Stimulated activated CD8-positive, alpha-beta memory T cell treated with anti-CD3 and anti-CD28 coated beads, Interleukin-15, amount 100 ng/mL, for 24 hours (primary cell): ENCODE measurements at places on chromosomes 3 and 15.
A peak's percentile ranks its signal among the peaks of the same experiment; 100 is the strongest.

GRCh38 chr3:122023335-122023910, 1.4 kb upstream of the ILDR1 start:
- DNase-seq: no peak

GRCh38 chr15:94467034-94467433, 235.7 kb downstream of the MCTP2 start:
- DNase-seq: no peak

DNA sequence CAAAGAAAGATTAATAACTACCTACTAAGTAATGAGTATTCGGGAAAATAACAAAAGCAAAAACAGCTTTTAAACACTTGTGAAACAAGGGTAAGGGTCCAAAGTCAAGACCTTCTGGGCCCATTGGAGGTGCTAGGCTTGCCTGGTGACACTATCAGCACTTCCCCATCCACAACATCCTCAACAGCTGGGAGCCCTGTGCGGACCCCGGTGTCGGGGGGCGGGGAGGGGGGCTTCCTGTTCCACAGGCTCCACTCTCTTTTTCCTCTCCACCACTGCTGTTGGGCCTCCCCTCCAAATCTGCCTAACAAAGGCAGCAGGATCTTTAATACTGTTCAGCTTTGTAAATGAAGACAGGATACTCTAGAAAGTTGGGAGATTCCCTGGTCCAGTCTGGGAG, 21.6 kb downstream of the NGRN start:
- no peak for DNase-seq

DNA sequence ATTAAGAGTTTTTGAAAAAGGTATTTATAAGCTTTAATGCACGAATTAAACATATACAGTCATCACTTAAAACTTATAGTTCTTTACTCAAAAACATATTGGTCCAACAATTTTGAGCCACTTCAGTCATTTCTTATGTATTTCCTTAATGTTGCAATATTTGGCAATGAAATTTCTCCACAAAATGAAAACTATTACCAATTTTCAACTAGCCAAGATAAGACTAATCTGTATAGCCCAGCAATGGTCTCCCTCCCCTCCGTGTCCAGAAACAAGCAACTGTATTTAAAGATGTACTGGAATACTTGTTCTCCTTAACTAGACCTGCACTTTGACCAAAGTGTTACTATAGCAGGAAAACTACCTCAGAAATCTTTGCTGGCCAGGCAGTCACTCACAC, 9.2 kb downstream of the ARF4 start:
- DNase-seq: no peak

- DNase-seq: no peak
Observed at GRCh38 chr3:61872077-61872706, 310.8 kb downstream of the PTPRG start.

DNA sequence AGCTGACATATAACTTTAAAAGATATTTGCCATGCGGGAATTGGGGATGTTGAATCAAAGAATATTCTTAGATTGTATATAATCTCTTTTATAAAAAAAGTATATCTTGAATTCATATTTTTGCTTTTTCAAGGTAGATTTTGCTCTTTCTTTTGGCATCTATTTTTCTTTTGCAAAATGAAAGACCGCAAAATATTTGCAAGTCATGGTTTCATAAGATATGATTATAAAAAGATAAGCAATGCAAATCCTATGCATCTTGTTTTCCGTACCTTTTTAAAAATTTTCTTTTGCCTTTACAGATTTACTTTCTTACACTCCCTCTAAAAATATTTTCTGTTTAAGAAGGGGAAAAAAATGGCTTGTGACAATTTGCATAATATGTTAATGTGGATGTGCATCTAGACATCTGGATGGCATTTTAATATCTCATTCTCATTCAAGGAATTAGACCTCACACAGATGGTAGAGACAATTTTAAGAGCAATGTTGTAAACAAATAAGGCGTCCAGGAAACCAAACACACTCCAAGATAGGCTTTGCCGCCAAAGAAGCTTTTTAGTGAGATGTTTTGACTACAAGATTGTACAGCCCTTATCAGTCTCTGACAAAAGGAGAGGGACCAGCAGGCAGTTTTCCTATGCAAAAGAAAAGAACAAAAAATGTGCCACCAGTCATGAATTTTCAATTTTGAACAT, 371.1 kb downstream of the CHL1 start:
- DNase-seq: no peak

DNA sequence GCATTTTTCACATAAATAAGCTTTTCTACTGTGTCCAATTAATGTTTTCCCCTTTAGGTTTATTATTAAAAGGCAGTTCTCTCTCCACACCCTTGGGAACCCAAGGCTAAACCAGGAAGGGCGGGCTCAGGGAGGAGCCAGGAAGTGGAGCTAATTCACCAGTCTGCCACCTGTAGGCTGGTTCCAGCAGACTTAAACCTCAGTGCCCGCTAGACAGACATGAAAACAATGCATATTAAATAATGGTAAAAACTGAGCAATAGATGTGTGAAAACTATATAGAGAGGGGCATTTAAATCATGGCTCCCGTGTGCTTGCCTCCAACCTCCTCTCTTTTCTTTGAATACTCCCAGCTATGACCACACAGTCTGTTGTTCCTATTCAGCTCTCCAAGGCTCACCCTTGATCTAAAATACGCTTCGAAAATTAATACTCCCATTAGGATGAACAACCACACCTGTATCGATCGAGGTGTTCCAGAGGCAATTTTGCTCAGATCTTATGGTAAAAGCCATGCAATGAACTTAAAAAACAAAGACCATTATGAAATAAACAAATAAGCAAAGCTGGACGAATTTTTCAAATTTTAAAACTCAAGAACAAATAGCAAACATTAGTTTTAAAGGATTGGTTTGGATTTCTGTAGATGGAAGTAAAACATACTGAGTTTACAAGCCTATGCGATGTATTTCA, 253.3 kb downstream of the TJP1 start:
- DNase-seq: no peak

- no peak for DNase-seq
Observed at GRCh38 chr15:38130205-38130567, 122.5 kb upstream of the SPRED1 start.

- DNase-seq: no peak
Observed at GRCh38 chr3:152669560-152669959, 165.4 kb upstream of the P2RY1 start.

GRCh38 chr3:42387802-42388651, 22.4 kb downstream of the LYZL4 start:
- no peak for DNase-seq

DNA sequence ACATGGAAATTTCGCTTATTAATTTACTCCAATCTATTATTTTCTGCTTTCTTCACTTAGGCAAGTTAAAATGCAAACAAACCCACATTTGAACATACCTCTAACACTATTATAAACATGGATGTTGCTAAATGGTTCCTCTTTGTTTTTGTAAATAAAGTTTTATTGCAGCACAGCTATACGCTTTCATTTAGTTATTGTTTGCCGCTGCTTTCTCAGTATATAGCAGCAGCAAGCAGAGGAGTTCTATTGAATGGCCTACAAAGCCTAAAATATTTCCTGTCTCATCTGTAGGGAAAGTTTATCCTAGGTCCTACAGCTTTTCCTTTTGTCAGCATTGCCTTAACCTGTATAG, 7.9 kb upstream of the CHD2 start:
- DNase-seq: no peak

DNA sequence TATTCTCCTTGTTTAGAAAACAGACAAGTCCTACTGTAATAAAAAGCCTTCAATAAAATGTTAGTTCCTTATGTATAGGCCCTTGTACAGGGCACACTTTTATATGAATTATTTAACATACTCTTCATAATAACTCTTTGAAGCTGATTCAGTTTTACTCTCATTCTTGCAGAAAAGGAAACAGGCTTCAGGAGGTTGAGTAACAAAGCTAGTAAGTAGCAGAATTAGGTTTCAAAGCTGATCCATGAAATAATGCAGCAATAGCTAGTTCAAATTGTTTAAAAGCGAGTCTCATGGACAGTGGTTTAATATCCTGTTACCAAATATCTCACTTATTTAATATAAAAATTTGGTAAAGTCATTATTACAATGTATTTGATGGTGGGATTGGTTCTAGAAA, 25.0 kb downstream of the TCF12 start:
- no peak for DNase-seq

DNA sequence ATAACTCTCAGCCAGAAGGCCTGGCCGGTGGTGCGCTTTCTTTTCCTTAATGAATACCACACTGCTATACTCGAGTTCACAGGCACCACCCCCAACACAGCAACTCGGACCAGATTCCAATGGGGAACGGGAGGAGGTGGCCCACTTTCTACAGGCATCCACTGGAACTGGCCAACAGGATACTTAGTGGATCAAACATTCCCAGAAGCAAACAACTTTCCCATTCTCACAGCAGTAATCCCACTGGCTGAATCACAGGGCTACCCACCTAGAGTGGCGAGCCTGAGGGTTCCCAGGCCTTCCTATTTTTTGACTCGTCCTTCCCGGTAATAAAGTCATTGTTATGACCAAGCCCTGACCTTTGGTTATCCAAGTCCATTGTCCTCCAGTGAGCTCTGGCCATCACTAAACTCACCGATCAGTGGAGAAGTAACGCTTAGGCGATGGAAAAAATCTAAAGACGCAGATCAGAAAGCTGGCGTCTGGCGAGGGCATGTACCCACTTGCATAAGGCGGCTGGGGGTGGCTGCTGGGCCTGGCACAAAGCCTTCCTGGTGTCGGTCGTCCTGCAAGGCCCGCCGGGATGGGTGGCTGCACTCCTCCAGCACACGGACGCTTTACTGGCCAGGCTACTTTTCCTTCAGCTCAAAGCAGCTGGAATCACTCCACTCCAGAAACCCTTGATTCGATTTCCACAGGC, 1.2 kb downstream of the EOGT start:
- DNase-seq: no peak

DNA sequence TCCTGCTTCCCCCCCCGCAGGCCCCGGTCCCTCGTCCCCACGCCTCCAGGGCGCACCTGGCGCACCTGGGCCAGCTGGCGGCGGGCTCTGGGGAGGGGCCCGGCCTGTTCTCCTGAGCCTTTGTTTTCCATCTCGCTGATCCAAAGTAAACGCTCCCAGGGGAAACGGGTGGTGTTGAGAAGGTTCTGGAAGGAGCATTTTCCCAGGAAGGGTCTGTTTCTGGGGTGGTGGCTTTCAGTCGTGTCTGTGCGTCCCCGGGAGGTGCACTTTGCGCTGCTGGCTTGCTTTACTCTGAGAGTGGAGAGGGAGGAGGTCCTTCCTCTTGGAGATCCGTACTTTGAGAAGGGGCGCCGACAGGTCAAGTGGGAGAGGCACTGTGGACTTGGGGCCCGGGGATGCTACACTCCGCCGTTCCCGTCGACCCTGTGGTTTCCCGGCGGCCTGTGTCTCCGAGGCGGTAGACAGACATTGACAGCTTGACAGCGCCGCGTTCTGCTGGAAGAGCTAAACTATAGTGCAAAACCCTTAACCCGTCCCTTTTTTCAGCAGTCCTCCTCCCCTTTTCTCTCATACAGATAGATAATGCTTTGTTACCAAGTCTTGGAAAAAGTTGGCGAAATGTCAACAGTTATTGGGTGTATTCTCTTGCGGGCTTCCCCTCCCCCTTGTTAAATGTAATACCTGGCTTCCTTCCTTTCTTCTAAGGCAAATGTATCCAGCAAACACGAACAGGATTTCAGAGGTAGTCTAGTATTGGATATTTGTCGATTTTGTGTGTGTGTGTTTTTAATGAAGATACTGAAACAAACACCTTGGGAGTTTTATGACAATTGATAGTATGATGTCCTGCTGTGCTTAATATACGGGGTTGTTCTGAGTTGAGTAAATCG, 6.5 kb downstream of the TPM1 start:
- DNase-seq: peak; percentile 12

GRCh38 chr3:9195390-9195789, 54.1 kb downstream of the SRGAP3 start:
- DNase-seq: no peak

- DNase-seq: no peak
Observed at GRCh38 chr15:69524296-69524695, 71.7 kb downstream of the RPLP1 start.
